ENCODE measurements at places on chromosomes 6 and 20. TPM values are rescaled to one million over a fixed set of nuclear protein-coding genes. Genes with fewer than 3 reads are reported as not detected.

Gene ATRN
- 36.9 TPM for total RNA-seq

GRCh38 chr6:97085772-97086171 lies 161.2 kb downstream of the KLHL32 start:
- no peaks in the 10 kb centered on the region for H3K27me3 ChIP-seq
- no peak overlapping the region for H3K27ac ChIP-seq
- H3K4me3 ChIP-seq, result no peak overlapping the region
- peaks cover 4% of the 10 kb centered on the region for H3K36me3 ChIP-seq
- H3K4me1 ChIP-seq, result no peaks in the 10 kb centered on the region
- DNase-seq, result no peak

GRCh38 chr20:22905658-22906057 lies 129.5 kb upstream of the SSTR4 start:
- no peaks in the 10 kb centered on the region for H3K4me1 ChIP-seq
- H3K4me3 ChIP-seq, result no peak overlapping the region
- no peak for DNase-seq

- H3K36me3 ChIP-seq, result no peaks in the 10 kb centered on the region
- no peak for DNase-seq
- H3K27ac ChIP-seq, result peak overlapping the region; percentile 85
- peaks cover 12% of the 10 kb centered on the region for H3K27me3 ChIP-seq
- H3K4me3 ChIP-seq, result peak overlapping the region; percentile 61
- peaks cover 12% of the 10 kb centered on the region for H3K4me1 ChIP-seq
Measured at GRCh38 chr6:31203345-31203979, 33.0 kb upstream of the POU5F1 start.

Gene SYNDIG1
- total RNA-seq, result 4.1 TPM

Gene SCUBE3
- 14.7 TPM for total RNA-seq

DNA sequence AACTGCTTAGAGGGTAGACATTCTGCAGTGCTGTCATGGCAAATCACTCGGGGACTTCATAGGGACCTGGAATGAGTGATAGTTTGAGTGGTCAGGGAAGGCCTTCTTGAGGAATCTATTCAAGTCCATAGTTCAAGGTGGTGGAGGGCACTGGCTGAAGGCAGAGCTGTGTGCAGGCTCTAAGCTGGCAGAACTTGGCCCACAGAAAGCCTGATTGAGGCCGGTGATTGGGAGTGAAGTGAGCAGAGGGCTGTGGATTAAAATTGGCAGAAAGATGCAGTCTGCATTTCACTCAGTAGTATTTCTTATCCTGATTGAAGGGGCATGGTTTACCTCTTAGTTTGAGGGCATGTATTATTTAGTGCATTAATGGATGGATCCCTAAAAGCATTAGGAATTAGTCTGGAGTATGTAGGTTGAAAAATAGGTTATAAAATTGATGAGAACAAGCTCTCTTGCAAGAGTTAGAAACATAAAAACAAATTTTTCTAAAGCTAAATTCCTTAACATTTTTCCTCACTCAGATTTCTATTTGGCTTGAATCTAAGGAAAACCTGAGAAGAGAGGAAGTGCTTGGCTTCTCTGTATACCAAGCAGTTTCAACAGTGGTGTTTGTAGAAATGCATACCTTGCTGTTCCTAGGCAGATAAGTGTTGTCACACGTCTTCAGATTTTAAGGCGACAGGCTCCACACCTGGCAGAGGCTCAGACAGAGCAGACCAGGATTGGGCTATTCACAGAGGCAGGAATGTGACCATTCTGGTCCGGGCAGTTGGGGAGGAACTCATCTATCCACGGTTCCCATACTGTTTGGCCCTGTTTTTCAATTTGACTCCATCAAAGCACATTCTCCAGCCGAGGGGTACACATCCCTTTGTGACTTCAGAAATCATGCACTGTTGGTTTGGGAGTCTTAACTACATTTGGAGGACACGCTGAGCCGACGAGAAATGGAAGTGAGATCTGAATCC lies 45.2 kb downstream of the UTRN start:
- peak overlapping the region; percentile 95 for H3K4me3 ChIP-seq
- no peaks in the 10 kb centered on the region for H3K27me3 ChIP-seq
- DNase-seq, result no peak
- peak overlapping the region; percentile 99 for H3K27ac ChIP-seq
- peaks cover 8% of the 10 kb centered on the region for H3K36me3 ChIP-seq
- peaks cover 30% of the 10 kb centered on the region for H3K4me1 ChIP-seq

GRCh38 chr6:71510057-71510713 lies 221.6 kb downstream of the OGFRL1 start:
- H3K36me3 ChIP-seq, result no peaks in the 10 kb centered on the region
- peaks cover 5% of the 10 kb centered on the region for H3K4me1 ChIP-seq
- no peak overlapping the region for H3K4me3 ChIP-seq
- no peak for DNase-seq
- no peaks in the 10 kb centered on the region for H3K27me3 ChIP-seq

Gene TCF19
- 18.9 TPM for total RNA-seq

- no peaks in the 10 kb centered on the region for H3K4me1 ChIP-seq
- H3K4me3 ChIP-seq, result no peak overlapping the region
- H3K27ac ChIP-seq, result no peak overlapping the region
- no peaks in the 10 kb centered on the region for H3K36me3 ChIP-seq
- no peaks in the 10 kb centered on the region for H3K27me3 ChIP-seq
Measured at GRCh38 chr20:6311097-6311496, 188.3 kb upstream of the FERMT1 start.

DNA sequence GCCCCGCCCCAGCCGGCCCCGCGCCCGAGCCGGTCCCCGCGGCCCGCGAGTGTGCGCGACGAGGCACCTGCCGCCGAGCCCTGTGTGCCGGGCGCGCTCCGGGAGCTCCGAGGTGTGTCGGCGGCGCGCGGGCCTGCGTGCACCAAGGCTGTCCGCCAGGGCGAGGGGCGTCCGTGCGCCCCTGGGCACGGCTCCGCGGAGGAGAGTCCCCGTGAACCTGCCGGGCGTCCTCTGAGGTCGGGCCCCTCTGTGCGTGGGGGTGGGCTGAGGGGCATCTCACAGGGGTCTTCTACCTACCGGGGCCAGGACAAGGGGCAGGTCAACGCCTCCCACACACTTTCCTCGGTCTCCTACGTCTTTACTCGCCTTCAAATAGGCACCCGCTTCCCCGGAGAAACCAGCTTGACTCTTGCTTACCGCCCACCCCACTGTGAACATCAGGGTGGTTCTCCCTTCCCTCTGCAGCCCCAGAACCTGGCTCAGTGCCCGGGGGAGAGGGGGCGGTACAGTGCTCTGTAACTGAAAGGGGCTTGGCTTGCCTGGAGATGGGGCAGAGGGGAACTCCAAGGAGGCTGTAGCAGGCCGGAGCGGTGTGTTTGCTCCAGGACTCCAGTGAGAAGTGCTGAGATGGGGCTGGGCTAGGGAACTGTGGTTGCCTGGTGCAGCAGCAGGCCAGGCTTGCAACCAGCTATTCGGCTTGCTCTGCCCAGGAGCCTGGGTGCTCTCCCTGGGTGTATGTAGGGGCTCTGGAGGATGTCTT lies at the start of gene SAMD10:
TSS of gene SAMD10 (minus strand) at position 86 of the 760 bp plus-strand sequence. CDS start 175 bp downstream, outside the sequence.
- peak; percentile 78 for DNase-seq
- peaks cover 22% of the 10 kb centered on the region for H3K4me1 ChIP-seq
- H3K27ac ChIP-seq, result peak within 1 kb of the TSS; percentile 95
- H3K36me3 ChIP-seq, result peaks cover 5% of the 10 kb centered on the region

- no peaks in the 10 kb centered on the region for H3K27me3 ChIP-seq
- no peak for DNase-seq
- peaks cover 41% of the 10 kb centered on the region for H3K36me3 ChIP-seq
- peak overlapping the region; percentile 34 for H3K4me3 ChIP-seq
- H3K4me1 ChIP-seq, result peaks cover 56% of the 10 kb centered on the region
Measured at GRCh38 chr20:57243480-57244220, 22.8 kb downstream of the BMP7 start.

DNA sequence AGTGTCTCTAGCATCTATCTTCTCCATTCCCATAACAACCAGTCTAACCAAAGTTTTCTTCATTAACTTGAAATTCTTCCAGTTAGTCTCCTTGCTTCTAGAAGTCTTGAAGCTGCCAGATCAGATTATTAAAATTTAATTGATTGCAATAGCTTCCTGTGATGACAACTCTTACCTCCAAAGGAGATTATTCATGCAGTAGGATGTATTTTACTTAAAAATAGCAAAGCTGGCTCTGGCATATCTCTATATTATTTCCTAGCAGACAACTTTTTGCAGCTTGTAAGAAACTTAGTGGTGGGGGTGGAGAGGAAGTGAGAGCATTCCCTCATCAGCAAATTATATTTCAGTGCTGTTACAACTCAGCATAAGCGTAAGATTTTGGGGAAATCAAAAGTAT lies 290.4 kb downstream of the GRIK2 start:
- H3K36me3 ChIP-seq, result no peaks in the 10 kb centered on the region
- no peak overlapping the region for H3K4me3 ChIP-seq
- H3K27ac ChIP-seq, result no peak overlapping the region
- no peaks in the 10 kb centered on the region for H3K27me3 ChIP-seq
- H3K4me1 ChIP-seq, result no peaks in the 10 kb centered on the region

DNA sequence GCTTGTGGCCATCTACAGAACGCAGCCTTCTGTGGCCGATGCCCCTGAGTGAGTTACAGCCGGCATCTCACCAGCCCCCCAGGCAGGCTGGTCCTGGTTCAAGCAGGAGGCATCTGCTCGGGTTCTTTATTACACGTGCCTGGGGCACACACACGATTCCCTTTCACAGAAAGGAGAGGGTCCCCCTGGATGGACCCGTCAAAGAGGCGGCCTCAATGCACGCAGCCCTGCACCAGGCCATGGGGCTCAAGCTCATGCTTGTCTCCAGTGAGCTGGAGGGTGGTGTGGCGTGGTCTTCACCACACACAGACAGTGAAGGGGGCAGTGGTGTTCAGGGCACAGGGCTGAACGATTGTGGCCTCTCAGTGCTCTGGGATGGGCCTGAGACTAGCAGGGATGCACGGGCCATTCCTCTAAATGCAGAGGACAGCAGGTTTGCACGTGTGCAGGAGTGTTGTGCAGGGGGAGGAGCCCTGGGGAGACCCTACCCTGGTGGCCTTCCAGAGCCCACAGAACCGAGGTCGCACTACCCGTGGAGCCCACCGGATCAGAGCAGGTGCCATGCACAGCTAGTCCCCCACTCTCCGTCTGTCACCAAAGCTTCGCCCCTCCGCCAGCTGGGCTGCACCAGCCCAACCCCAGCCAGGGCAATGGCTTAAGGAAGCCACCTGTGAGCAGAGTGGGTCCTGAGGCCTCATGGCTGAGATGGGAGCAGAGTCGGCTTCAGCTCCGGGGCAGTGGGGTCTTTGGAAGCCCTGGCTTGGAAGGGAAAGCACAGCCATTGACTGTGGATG lies 23.1 kb downstream of the FRMD1 start:
- H3K27ac ChIP-seq, result no peak overlapping the region
- DNase-seq, result no peak
- H3K27me3 ChIP-seq, result no peaks in the 10 kb centered on the region
- H3K4me1 ChIP-seq, result no peaks in the 10 kb centered on the region
- H3K4me3 ChIP-seq, result no peak overlapping the region
- H3K36me3 ChIP-seq, result no peaks in the 10 kb centered on the region

DNA sequence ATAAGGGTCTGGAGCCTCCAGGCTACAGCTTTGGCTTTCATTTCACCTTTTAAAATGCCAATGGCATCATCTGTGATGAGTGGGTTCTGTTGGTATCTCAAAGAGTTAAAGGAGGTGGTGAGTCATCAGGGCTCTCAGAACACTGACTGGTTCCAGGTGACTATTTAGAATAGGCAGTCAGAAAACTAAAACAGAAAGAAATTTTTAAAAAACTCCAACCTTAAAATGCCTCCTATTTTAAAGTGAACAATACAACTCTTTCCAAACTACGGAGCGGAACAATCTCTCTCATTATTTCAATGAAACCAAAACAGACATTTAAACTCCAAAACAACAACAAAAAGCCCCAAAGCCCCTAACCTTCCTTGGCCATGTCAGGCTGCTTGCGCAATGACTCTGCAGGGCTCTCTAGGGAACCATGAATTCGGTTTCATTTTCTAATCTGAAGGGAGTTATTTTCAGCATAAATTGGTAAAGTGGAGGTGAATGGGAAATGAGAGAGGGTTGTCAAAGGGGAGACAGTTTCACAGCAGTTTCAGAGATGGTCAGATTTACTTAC lies 194.9 kb downstream of the KIF6 start:
- H3K36me3 ChIP-seq, result no peaks in the 10 kb centered on the region
- no peaks in the 10 kb centered on the region for H3K4me1 ChIP-seq
- H3K27me3 ChIP-seq, result no peaks in the 10 kb centered on the region
- no peak for DNase-seq

Gene STX11
- 0.38 TPM for total RNA-seq

Gene OR2H2
- total RNA-seq, result not detected

DNA sequence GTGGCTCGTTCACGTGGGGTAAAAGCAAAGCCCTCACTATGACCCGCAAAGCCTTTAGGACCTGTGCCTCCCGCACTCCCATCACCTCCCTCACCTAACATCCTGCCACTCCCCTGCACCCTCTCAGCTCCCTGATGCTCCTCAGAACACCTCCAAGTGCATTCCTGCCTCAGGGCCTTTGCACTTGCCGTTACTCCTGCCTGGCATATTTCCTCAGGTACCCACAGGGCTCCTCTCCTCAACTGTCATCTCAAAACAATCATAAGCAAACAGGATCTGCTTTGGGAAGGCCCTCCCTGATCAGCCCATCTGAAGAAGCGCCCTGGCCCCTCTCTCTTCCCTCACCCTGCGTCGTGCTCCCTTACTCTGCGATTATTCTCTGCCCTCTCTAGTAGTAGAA lies 49.1 kb downstream of the FGD2 start:
- H3K4me3 ChIP-seq, result no peak overlapping the region
- no peak for DNase-seq
- no peaks in the 10 kb centered on the region for H3K36me3 ChIP-seq
- peaks cover 48% of the 10 kb centered on the region for H3K4me1 ChIP-seq

- H3K27ac ChIP-seq, result peak overlapping the region; percentile 82
- no peaks in the 10 kb centered on the region for H3K27me3 ChIP-seq
- H3K4me1 ChIP-seq, result peaks cover 30% of the 10 kb centered on the region
- no peak for DNase-seq
- H3K36me3 ChIP-seq, result no peaks in the 10 kb centered on the region
Measured at GRCh38 chr6:63635215-63635587, 401 bp upstream of the PHF3 start.

DNA sequence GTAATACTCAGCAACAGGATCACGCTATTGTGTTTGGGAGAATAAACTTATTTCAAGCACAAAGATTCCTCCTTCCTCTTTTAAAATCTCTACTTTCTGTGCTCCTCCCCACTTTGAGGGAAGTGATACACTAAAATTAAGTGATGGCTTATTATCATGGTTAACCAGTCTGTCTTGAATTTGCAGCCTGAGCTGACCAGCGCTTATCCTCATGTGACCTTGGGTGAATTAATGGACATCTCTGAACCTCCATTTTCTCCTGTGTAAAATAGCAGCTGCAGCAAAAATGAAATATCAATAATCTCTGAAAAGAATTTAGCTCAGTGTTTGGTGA lies 222.6 kb downstream of the BCAS1 start:
- H3K4me3 ChIP-seq, result no peak overlapping the region
- no peaks in the 10 kb centered on the region for H3K27me3 ChIP-seq
- H3K36me3 ChIP-seq, result no peaks in the 10 kb centered on the region
- DNase-seq, result no peak
- H3K4me1 ChIP-seq, result peaks cover 14% of the 10 kb centered on the region

DNA sequence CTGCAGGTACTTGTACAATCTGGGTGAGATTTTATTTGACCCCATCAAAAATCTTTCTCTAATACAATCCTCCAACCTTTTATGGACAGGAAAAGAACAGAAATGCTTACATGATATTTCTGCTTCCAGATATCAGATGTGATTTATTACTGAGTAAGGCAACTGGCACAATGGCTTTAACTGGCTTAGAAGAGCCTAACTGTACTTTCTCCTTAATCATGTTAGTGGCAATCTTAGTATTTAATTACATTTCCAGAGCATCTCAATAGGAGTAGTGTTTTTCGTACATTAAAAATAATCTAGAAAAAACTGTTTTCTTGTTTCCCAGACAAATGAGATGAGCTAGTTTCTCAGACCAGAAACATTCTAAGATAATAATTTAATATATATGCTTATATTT lies 251.6 kb downstream of the KCNQ5 start:
- DNase-seq, result no peak
- H3K27me3 ChIP-seq, result no peaks in the 10 kb centered on the region
- no peaks in the 10 kb centered on the region for H3K4me1 ChIP-seq
- H3K4me3 ChIP-seq, result no peak overlapping the region
- no peaks in the 10 kb centered on the region for H3K36me3 ChIP-seq

Gene MOG
- not detected for total RNA-seq

Measured in type B pancreatic cell (in vitro differentiated cells).